HFF-Myc (cell line): ENCODE measurements at places on chromosomes 13 and 19.

DNA sequence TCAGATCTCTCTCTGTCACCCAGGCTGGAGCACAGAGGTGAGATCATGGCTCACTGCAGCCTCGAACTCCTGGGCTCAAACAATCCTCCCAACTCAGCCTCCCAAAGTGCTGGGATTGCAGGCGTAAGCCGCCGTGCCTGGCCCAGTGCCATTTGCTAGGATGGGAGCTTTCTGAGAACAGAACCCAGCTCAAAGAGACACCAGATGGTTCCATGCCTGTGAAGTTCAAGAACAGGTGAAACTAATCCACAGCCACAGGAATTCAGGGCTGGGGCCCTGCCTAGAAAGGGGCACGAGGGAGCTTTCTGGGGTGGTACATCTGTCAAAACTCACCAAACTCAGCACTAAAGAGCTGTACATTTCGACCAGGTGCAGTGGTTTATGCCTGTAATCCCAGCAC is 4.2 kb downstream of the SLC7A9 start:
- no peak for DNase-seq

DNA sequence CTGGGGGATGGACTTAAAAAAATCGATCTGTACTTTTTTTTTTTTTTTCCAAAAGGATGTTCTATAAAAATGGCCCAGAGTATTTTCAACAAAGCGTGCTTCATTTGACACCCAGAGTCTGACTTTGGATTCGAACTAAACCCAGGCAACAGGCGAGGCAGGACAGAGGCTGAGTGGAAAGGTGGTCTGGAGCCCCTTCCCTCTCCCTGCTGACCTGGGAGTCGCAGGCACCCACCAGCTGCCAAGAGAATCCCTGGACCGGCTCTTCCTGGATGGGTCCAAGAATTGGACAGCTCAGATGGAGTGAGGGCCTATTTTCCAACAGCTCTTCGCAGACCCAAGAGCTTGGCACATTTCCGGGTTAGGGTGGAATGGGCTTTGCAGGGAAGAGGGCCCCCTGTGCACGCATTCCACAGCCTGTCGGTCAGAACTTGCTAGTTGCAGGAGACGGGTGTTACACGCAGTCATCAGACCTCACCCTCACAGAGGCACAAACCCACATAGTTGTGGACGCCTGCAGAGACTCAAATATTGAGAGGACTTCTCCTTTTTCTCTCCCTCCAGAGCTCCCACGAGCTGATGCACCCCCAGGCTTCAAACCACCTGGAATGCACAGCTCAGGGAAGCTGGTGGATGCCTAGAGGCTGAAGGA is 15.2 kb downstream of the KCTD15 start:
- no peak for DNase-seq

DNA sequence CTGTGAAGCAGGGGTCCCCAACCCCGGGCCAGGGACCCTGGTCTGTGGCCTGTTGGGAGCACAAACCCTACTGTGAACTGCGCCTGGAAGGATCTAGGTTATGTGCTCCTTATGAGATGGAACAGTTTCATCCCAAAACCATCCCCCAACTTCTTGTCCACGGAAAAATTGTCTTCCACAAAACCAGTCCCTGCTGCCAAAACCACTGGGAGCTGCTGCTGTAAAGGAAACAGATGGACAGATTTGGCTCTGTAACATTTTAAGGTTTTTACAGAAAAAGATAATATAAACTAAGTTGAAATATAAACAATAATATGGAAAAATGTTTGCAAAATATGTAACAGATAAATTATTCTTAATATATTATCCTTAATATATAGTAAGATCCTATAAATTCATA is 73.7 kb downstream of the COG6 start:
- no peak for DNase-seq

GRCh38 chr13:29529754-29530153 is 65.7 kb downstream of the SLC7A1 start:
- no peak for DNase-seq

DNA sequence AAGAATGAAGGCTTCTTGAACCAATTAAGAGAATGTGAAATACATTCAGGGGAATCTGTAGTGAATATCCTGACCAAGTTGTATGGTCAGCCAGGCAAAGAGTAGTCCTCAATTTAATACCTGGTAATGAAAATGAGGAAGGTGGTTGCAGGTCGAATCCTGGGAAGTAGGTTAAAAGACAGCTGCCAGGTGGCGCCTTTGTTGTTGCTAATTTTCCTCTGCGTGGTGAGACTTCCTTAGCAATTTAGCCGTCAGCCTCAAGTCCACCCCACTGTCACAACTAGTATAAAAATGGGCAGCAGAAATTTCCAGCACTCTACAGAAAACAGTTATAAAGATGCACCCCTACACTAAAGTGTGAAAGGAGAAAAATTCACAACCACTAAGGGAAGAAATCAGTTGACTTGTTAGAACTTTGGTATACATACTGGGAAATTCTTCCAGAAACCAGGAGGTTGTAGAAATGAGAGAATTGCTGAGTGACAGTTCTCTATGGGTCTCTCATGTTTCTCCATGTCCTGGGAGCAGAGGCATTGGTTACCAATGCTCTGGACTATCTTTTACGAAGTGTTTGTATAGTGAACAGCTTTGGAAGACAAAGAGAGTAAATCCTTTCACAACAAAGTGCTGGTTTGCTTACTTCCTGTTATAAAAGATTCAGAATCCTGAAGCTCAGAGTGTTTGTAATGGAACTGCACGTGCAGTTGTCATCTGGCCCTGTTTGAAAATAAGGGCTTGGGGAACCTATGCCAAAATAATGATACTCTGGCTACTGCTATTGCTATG is 235.9 kb downstream of the NHLRC3 start:
- DNase-seq, result no peak

DNA sequence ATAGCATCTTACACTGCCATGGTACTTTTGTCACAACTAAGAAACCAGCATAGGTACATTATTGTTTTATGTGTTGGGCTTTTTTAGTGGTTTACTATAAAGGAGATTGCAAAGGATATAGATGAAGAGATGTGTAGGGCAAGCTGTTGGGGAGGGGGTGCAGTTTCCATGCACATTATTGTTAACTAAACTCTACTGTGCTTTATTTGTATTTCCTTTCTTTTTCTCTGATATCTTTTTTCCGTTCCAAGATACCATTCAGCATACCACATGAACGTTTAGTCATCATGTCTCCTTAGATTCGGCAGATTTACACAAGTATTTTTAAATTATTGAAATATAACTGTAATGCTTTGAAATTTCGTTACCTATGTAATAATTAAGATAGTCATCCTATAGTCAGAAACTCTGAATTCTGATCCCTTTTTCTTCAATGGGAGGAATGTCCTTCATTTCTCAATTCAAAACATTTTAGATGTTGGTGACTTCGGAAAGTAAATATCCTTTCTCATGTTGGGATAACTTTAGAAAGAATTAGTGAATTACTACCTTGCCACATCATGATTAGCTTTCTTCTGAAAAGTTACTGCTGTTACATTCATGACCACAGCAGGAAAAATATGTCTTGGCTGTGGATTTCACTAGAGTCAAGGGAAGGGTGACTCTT is 82.8 kb downstream of the FRY start:
- DNase-seq, result no peak

GRCh38 chr19:2150794-2151338 is 500 bp downstream of the AP3D1 start:
- DNase-seq, result no peak

DNA sequence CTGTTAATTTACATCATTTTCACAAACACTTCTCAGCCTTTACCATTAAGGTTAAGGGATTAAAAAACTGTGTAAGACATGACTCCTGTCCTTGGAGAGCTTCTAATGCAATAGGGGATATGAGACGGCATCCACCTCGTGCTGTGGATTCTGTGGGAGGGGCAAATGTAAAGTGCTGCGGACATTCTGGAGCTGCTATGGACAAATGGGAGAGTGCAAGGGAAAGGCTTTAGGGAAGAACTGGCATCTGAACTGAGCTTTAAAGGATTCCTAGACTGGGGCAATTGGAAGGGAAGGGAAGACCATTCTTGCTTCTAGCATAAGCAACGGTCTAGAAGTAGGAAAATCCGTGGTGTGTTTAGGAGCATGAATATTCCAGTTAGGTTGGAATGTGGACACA is 31.4 kb downstream of the CDADC1 start:
- DNase-seq, result no peak

DNA sequence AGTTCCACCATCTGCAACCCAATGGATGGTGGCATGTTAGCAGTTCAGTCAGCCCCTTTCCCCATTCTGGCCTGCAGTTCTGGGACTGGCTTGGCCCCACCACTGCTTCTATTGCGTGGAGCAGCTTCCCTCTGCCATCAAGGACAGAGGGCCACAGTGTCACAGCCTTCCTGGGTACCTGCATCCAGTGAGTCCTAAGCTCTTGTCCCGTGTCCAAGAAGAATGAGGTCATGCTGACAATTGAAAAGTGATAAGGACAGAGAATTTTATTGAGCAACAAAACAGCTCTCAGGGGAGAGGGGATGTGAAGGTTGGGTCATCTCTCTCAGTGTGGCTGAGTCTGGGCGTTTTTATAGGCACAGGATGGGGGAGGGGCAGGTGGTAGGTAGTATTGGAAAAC is 33.5 kb upstream of the SIN3B start:
- DNase-seq, result no peak

GRCh38 chr13:82002710-82003109 is 1661.8 kb upstream of the SPRY2 start:
- DNase-seq, result no peak

GRCh38 chr13:27006519-27007161 is 165.0 kb downstream of the USP12 start:
- no peak for DNase-seq

GRCh38 chr13:72545030-72545719 is 182.3 kb downstream of the MZT1 start:
- DNase-seq, result no peak

DNA sequence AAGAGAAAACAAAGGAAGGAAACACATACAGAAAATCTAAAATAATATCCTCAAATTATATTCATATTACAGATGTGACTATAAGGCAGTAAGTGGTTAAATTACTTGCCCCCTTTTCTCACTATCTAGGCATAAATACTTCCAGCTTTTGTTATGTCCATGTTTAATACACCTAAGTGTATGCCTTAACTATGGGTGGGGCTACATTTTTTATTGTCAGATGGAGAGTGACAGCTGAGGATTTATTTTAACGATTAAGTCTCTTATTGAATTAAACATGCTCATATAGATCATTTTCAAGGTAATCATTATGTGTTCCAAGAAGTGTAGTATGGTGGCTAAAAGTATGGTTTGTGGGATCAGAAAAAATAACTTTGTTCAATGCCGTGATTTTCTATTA is 909.3 kb downstream of the GPC5 start:
- DNase-seq, result no peak

- no peak for DNase-seq
Measured at GRCh38 chr19:13417054-13417453, 89.2 kb downstream of the CACNA1A start.

DNA sequence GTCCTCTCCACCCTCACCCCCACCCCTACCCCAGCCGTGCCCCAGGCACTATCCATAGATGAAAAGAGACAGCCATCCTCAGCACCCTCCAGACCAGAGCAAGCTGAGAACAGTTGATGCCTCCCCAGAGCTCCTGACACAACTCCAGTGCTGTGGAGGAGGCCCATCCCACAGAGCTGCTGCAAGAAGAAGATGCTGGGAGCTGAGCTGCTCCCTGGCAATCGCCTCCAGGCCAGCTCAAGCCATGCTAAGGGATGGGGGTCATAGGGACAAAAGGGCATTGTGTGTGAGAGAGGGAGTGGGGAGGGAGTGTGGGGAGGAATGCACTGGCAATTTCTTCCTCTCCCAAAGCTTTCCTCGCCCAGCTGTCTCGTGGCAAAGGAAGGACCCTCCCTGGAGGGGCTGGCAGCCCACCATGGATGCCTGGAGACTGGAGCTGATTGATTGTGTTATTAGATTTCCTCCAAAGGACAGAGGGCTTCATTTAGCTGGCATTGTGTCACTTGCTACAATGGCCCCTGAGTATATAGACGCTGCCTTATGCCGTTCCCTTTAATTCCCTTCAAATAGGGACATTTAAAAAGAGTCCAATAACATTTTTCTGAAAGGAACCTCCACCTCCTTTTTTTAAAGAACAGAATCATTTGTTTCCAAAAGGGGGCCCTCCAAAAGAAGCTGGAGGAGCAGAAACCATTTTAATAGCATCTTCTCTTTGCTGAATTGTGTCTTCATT is 476.4 kb downstream of the FOXO1 start:
- no peak for DNase-seq

- DNase-seq, result no peak
Measured at GRCh38 chr19:46042252-46042883, 1.6 kb upstream of the IGFL4 start.

DNA sequence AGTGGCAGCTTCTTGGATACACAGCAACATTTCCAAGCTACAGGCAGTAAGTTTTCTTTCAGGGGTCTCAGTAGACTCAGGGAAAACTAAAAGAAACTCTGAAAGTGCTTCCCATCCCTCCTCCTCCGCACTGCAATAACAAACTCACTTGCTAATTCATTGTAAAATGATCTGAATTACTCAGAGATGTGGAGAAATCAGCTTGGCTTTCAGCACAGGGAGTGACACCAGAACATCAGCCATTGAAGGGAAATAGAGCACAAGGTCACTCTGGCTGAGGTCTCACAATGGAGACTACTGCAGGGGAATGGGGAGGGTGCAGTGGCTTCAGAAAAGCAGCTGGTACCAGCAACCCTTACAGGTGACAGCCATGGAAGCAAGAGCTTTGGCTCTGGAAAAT is 137.3 kb upstream of the SERP2 start:
- no peak for DNase-seq
